ENCODE measurements at places on chromosomes 13 and 19. TPM values are rescaled to one million over a fixed set of nuclear protein-coding genes. Genes with fewer than 3 reads are reported as not detected.

GRCh38 chr13:24161010-24161775, 673 bp downstream of the SPATA13 start:
- DNase-seq = peak; percentile 9

- peak; percentile 59 for DNase-seq
These were observed 16.2 kb upstream of the TNFRSF19 start for GRCh38 chr13:23554000-23554399.

DNA sequence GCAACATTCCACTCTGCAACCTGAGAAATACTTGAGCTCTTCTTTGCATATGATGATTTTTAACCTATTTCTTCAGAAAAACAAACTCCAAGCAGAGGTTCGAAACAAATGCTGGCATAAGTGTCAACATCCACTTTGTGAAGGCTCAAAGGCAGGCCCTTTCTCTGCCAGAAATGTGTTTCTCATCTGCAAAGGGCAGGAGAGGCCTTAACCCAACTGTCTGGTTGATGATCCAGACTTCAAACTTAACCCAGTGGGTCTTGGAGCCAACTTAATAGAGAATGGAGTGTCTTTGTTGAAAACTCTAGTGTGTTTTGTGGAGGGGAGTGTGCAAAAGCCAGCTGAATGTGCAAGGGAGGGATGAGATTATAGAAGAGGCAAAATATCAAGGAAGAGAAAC, 28.3 kb upstream of the ZNF507 start:
- DNase-seq = no peak

GRCh38 chr19:50480281-50481111, 3.8 kb upstream of the GARIN5A start:
- no peak for DNase-seq

GRCh38 chr13:85729296-85729695, 69.9 kb downstream of the SLITRK6 start:
- peak; percentile 33 for DNase-seq

- no peak for DNase-seq
These were observed 36.9 kb downstream of the POLR1D start for GRCh38 chr13:27658546-27658945.

GRCh38 chr19:30206187-30206586, 166.0 kb upstream of the ZNF536 start:
- DNase-seq = no peak

DNA sequence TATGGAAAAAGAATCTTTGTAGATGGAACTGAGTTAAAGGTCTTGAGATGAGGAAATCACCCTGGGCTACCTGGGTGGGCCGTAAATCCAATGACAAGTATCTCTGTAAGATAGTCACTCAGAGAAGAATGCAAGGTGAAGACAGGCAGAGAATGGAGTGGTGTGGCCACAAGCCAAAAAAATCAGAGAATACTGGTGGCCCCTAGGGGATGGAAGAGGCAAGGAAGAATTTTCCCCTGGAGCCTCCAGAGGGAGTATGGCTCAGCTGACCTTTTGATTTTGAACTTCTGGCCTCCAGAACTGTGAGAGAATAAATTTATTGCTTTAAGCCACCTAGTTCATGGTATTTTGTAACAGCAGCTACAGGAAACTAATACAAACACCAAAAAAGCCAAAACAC, 32.7 kb upstream of the CSNK1A1L start:
- DNase-seq = peak; percentile 49

DNA sequence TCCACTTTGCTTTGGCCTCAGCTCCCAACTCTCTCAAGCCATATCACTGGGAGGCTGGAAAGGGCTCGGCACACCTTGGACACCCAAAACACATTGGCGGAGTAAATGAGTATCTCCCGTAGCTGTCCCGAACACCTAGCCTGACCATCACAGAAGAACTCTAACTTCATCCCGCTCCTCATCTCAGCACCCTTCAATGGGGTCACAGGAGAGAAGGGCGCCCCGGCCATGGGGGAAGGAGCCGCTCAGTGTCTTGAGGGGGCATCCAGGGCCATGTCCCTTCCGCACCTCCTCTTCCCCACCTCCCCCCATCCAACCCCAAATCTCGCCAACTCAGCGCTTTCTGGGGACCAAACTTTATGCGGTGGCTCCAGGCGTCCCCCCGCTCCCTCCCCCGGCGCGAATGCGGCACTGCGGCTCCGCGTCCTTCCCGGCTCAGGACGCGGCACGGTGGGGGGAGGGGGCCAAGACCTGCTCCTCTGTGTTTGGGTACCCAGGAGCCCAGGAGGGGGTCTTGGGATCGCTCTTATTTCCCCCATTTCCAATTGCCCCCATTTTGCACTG, 3.0 kb downstream of the KCNC3 start:
- no peak for DNase-seq

The IGFLR1 gene
- total RNA-seq = 2.9 TPM

The PTGIR gene
- total RNA-seq = 1.7 TPM

The TMEM259 gene
- total RNA-seq = 130 TPM

The ATP4A gene
- total RNA-seq = not detected

The NCAN gene
- total RNA-seq = 0.03 TPM

The GZMM gene
- total RNA-seq = not detected

Measured in HT1080 (cell line).